ENCODE measurements at places on chromosomes 7 and 10. TPM values are rescaled to one million over a fixed set of nuclear protein-coding genes. Genes with fewer than 3 reads are reported as not detected.

GRCh38 chr10:3312403-3312940 is 139.9 kb upstream of the PITRM1 start:
- no peak for DNase-seq

DNA sequence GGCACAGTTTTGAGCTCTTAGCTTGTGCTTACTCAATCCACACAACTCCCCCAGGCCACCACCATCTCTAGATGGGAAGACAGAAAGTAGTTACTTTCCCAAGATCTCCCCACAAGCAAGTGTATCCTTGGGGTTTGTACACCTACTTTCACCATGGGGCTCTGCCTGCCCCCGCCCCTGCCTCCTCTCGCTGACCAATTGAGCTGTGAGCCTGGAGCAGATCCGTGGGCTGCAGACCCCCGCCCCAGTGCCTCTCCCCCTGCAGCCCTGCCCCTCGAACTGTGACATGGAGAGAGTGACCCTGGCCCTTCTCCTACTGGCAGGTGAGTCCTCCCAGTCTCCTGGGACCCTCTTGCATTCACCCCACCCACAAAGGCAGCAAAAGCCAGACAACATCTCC is 2.0 kb downstream of the FXYD4 start:
- no peak for DNase-seq

DNA sequence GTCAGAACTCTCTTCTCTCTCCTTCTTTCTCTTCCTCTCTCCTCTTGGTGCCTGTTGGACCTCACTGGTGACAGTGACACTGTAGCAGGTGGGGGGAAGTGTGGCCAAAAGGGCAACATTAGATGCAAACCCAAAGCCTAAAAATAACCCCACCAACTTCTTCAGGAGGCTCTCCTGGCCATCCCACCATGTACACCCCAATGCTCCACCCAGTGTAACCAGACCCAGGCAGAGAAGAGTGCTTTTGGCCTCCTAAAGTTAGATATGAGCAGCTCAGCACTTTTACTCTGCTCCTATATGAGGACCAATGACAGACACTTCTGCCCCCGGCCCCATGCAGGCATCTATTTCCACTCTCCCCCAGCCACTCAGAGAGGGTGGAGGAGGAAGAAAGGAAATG is 5.5 kb downstream of the MYOZ1 start:
- DNase-seq: no peak

- no peak for DNase-seq
Observed at GRCh38 chr7:128443831-128444600, 11.7 kb upstream of the HILPDA start.

DNA sequence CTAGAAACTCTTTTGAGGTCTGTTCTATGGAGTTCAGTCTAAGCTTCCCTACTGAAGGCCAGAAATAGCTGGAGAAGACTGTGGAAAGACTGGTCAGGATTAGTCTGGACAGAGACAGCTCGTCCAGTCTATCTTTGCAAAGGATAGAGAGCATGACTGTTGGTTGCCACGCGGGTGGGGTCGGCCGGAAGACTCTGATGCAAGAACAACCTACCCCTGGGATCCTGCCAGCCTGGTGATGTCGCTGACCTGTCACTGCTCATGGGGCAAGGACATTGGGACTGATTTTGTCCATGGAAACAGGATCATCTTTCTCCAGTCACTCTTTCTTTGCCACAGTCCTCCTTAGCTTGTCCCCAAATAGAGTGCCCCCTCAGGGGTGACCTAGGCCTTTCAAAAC is 337.6 kb upstream of the NPSR1 start:
- no peak for DNase-seq

DNA sequence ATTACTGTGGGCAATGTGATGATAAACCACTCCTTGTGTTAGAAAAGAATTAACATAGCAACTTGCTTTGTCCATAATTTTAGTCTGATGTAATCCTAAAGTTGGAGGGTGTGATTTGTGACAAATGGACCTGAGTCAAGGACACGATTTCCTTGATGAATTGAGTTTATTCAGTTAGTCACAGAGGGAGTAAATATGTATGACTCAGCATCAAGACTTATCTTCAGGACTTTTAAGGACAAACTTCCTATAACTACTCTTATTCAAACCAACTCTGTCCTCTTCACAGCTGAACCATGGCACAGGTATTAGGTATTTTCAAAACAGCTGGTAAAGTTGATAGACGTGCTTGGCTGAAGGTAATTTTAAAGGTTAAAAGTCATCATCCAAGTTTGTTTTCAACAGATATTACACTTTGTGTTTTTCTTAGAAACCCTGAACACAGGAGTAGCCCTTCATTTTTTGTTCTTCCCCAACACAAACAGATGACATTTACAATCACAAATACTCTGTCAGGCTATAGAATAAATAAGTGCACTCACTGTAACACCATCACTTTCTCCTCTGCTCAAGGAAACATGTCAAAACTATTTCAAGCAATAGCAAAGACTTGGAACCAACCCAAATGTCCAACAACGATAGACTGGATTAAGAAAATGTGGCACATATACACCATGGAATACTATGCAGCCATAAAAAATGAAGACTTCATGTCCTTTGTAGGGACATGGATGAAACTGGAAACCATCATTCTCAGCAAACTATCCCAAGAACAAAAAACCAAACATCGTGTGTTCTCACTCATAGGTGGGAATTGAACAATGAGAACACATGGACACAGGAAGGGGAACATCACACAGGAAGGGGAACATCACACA is 54.5 kb downstream of the COA1 start:
- DNase-seq: peak; percentile 84

GRCh38 chr7:71682181-71682580 is 550.2 kb downstream of the GALNT17 start:
- DNase-seq: no peak

DNA sequence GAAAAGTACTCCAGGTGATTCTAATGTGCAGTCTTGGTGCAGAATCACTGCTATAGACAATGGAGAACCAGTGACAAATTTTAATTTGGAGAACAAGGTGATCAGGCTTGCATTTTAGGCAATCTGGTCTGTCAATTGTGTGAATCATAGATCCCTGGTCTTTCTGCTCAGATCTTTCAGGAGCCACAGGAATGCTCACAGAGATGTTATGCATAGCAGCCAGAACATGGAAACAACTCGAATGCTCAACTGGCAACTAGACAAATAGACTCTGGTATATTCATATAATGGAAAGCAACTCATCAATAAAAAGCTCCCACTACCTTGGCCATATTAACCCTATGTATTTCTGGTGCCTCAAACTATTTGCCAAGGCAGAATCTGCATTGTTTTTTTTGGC is 209.1 kb downstream of the PHF14 start:
- DNase-seq: no peak

- DNase-seq: no peak
Observed at GRCh38 chr7:28488061-28488791, 75.9 kb downstream of the CREB5 start.

DNA sequence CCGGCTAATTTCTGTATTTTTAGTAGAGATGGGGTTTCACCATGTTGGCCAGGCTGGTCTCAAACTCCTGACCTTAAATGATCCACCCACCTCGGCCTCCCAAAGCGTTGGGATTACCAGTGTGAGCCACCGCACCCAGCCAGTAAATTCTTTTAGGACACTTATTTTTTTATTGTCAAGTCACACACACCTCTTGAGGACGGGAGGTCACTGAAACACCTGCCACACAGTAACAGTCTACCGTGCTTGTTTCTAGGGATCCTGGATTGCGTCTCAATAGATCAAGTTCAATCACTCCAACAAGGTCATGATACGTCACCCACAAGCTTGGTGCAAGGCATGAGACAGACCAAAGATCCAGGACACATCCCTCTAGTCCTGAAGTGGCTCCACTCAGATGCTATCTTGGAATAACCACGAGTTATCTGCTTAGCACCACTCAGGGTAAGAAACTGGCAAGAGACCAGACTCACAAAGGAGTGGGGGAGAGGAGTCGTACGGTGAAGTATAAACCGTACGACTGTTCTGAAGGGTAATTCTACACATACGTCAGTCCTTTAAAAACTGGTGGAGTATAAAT is 58.9 kb upstream of the NCAPG2 start:
- DNase-seq: no peak

DNA sequence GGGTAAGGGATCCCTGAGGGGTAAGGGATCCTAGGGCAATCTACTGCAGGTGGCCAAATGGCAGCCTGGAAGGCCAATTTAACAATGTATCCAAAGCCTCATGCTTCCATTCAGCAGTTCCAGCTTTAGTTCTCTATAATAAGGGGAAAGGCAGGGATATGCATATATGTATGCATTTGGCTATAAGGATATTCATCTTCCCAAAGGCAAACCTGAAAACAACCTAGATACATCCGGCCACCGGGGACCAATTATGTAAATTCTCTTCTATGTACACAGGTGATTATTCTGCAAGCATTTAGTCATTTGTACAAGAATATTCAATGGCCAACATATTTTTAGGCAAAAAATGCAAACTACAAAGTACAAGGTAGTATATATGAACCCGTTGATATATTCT is 26.7 kb downstream of the PSAP start:
- no peak for DNase-seq

- DNase-seq: no peak
Observed at GRCh38 chr10:48748573-48748972, 63.9 kb downstream of the WDFY4 start.

- DNase-seq: no peak
Observed at GRCh38 chr7:14666913-14667312, 235.6 kb downstream of the DGKB start.

- no peak for DNase-seq
Observed at GRCh38 chr7:101667920-101668319, 38.8 kb upstream of the MYL10 start.

DNA sequence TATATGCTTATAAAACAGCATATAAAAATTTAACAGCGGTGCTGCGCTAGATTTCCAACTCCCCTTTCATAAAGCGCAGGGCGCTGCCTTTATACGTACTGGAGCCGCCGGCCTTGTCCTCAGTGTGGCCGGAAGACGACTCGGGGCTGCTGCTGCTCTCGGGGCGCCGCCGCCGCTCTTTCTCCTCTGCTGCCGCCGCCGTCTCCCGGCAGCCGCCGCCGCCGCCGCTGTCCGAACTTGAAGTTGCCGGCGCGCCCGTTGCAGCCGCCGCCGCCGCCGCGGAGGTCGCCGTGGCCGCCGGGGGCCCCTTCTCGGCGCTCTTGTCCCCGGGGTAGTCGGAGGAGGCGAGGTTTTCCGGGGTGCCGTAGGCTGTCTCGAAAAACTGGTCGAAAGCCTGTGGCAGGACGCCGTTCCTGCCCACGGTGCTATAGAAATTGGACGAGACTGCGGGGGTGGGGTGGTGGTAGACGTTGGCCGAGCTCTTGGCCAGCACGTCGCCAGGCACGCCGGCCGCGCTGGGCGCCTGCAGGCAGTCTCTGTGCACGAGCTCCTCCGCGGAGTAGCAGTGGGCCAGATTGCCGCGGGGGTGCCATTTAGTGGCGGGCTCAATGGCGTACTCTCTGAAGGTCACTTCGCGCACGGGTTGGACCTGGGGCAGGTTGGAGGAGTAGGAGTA is 557 bp downstream of the HOXA11 start:
- DNase-seq: no peak

GRCh38 chr7:129804890-129805719 is 147.7 kb downstream of the UBE2H start:
- DNase-seq: no peak

DNA sequence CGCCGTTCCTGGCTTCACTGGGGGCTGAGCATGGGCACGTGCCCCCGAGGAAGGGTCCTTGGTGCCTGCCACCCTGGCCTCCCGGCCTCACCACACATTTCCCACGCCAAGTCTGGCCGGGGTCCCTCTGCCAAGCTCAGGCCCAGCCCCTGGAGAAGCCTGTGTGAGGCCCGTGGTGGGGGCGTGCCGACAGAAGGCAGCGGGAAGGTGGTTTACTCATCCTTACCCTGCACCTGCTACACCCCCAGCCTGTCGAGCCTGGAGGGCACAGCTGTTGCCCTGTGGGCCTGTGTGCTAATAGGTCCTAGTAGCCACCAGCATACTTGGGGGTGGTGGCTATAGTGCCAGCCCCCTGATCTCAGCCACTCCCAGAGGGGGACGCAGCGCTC is 46.7 kb downstream of the NKX6-2 start:
- no peak for DNase-seq

DNA sequence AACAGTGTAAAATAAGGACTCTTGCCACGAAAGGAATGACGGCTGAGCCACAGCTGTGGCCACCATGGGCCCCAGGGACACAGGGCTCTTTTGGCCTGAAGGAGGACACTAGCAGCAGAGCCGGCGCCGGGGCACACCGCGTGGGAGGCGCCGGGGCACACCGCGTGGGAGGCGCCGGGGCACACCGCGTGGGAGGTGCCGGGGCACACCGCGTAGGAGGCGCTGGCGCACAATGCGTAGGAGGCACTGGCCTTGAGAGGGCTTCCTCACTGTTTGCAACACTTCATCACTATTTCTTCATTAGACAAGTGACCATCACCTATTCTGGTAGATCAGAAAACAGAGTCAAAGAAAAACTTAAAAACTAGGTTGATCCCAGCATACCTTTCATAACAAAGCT is 23.4 kb downstream of the ESYT2 start:
- DNase-seq: no peak

GRCh38 chr7:158555034-158555520 is 32.5 kb downstream of the PTPRN2 start:
- no peak for DNase-seq

- DNase-seq: no peak
Observed at GRCh38 chr7:4958477-4959301, at the start of gene MMD2. Gene MMD2 (minus strand): TSS chr7:4959187. CDS start chr7:4959017, 170 bp downstream.

DNA sequence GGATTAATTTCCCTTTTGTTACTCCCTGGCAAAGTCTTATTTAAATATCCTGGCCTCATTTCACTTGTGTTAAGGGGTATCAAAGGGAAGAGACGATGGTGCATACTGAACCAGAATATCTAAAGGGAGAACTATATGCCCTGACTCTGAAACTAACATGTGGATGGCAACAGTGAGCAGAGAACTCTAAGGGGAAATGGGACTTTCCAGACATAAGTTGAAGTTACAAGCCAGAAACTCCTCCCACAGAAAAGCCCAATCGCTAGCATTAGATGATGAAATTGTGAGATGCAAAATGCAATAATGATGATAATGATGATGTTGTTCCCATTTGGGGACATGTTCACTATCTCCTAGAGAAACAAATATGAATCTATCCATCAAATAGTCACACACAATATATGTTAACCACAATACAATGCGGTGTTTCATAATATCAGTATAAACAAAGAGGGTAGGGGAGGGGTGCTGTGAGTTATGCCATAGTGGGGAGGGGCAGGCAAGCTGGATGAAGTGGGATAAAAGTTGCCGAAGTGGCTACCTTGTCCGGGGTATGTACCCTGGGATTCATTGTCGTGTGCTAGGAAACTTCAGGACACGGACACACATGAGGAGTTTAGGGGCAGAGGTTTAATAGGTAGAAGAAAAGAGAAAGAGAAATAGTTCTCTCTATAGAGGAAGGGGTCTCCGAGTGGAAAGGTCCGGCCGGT is 37.1 kb downstream of the TMEM229A start:
- DNase-seq: no peak

GRCh38 chr10:126889421-126889820 is 15.8 kb upstream of the DOCK1 start:
- no peak for DNase-seq

Gene POU6F2
- not detected for total RNA-seq

Gene PRSS1
- not detected for total RNA-seq

Gene CHAT
- not detected for total RNA-seq

Gene OR2A7
- total RNA-seq: not detected

Gene AEBP1
- 40.8 TPM for total RNA-seq

Gene CALCR
- total RNA-seq: not detected

Gene C7orf25
- 9.5 TPM for total RNA-seq

Gene MMP21
- not detected for total RNA-seq

Gene NEUROG3
- not detected for total RNA-seq

Gene CDC14C
- not detected for total RNA-seq

Measured in glomerular endothelial cell (primary cell).